Activated T-cell treated with anti-CD3 and anti-CD28 coated beads, Interleukin-2, amount 50 U/mL, for 72 hours (primary cell): ENCODE measurements at places on chromosomes 2 and 18. TPM values are rescaled to one million over a fixed set of nuclear protein-coding genes. Genes with fewer than 3 reads are reported as not detected.
A peak's percentile ranks its signal among the peaks of the same experiment; 100 is the strongest.

GRCh38 chr18:48835745-48836170 lies 115.0 kb downstream of the SMAD7 start:
- DNase-seq, result no peak
- no peaks in the 10 kb centered on the region for H3K36me3 ChIP-seq
- H3K4me1 ChIP-seq, result peaks cover 77% of the 10 kb centered on the region
- H3K27ac ChIP-seq, result no peak overlapping the region
- no peaks in the 10 kb centered on the region for H3K27me3 ChIP-seq
- no peak overlapping the region for H3K4me3 ChIP-seq

GRCh38 chr18:48662011-48662661 lies 123.3 kb downstream of the CTIF start:
- H3K36me3 ChIP-seq, result peaks cover 5% of the 10 kb centered on the region
- no peak overlapping the region for H3K4me3 ChIP-seq

DNA sequence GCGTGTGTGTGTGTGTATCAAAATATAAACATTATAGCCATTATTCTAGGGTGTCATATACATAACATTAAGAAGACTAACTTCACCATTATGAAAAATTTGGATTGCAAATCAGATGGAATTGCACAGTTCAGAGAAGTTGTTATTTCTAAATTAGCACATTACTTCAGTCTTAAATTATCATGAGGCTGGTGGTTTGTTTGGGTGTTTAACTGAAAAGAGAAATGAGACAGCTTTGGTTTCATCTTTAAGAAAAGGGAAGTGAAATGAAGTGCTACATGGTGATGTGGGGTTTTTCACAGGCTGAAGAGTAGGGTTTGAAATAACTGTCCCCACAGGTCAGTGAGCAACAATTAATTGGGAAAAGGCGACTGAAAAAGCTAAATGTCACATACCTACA lies 161.2 kb upstream of the XIRP2 start:
- no peak overlapping the region for H3K4me3 ChIP-seq
- H3K4me1 ChIP-seq, result no peaks in the 10 kb centered on the region
- H3K27me3 ChIP-seq, result no peaks in the 10 kb centered on the region
- DNase-seq, result no peak

GRCh38 chr18:44602845-44603244 lies 77.8 kb upstream of the SETBP1 start:
- no peaks in the 10 kb centered on the region for H3K4me1 ChIP-seq
- no peak overlapping the region for H3K27ac ChIP-seq
- H3K27me3 ChIP-seq, result peaks cover 45% of the 10 kb centered on the region
- no peak overlapping the region for H3K4me3 ChIP-seq
- no peaks in the 10 kb centered on the region for H3K36me3 ChIP-seq
- no peak for DNase-seq

DNA sequence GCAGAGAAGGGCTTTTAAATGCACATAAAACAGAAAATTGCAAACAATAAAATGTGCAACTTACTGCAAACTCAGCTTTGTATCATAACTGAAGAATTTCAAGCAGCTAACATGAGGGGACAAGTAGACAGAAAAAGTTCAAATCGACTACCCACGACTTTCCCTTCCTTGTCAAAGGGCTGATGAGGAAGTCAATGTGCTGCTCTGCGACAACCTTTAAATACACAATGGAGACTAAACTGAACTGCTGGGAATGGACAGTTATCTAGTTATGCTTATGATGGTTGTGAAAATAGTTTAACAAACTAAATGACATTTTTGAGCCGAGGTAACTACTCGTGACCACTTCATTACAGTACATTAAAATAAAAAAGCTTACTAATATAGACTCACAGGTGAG lies 84.1 kb downstream of the INO80D start:
- no peak overlapping the region for H3K4me3 ChIP-seq
- H3K4me1 ChIP-seq, result peaks cover 5% of the 10 kb centered on the region

DNA sequence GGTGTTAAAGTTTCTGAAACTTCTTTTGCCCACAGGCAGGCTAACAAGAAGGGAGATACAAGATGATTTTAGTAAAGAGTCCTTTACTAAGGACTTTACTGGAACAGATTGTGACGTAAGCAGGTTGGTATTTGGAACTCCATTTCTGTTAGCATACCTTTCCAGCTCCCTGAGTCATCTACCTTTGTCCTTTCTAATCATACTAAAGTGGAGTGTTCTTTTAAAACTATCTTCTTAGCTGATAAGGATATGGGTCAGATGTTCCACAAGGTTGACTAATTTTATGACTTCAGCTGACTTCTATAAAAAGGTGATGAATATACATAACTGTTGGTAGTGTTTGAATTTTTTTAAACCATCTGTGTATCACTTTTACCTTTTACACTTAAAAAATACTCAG lies 21.1 kb downstream of the UGP2 start:
- no peaks in the 10 kb centered on the region for H3K27me3 ChIP-seq
- peaks cover 49% of the 10 kb centered on the region for H3K4me1 ChIP-seq
- peaks cover 7% of the 10 kb centered on the region for H3K36me3 ChIP-seq
- peak overlapping the region; percentile 51 for H3K4me3 ChIP-seq

GRCh38 chr18:59446012-59446411 lies 86.9 kb upstream of the LMAN1 start:
- H3K27ac ChIP-seq, result no peak overlapping the region
- H3K4me3 ChIP-seq, result no peak overlapping the region
- no peaks in the 10 kb centered on the region for H3K36me3 ChIP-seq
- H3K27me3 ChIP-seq, result peaks cover 12% of the 10 kb centered on the region
- no peak for DNase-seq

GRCh38 chr2:146123256-146123655 lies 1603.3 kb upstream of the ZEB2 start:
- DNase-seq, result no peak
- H3K4me3 ChIP-seq, result no peak overlapping the region
- H3K27ac ChIP-seq, result no peak overlapping the region
- H3K36me3 ChIP-seq, result no peaks in the 10 kb centered on the region
- no peaks in the 10 kb centered on the region for H3K27me3 ChIP-seq

GRCh38 chr18:77346208-77346810 lies 96.7 kb downstream of the GALR1 start:
- H3K27me3 ChIP-seq, result peaks cover 12% of the 10 kb centered on the region
- no peak overlapping the region for H3K27ac ChIP-seq
- DNase-seq, result no peak
- peaks cover 6% of the 10 kb centered on the region for H3K4me1 ChIP-seq
- H3K4me3 ChIP-seq, result no peak overlapping the region

GRCh38 chr2:164287056-164287455 lies 334.2 kb downstream of the GRB14 start:
- H3K36me3 ChIP-seq, result peaks cover 2% of the 10 kb centered on the region
- DNase-seq, result no peak
- H3K4me1 ChIP-seq, result no peaks in the 10 kb centered on the region
- H3K27ac ChIP-seq, result no peak overlapping the region

DNA sequence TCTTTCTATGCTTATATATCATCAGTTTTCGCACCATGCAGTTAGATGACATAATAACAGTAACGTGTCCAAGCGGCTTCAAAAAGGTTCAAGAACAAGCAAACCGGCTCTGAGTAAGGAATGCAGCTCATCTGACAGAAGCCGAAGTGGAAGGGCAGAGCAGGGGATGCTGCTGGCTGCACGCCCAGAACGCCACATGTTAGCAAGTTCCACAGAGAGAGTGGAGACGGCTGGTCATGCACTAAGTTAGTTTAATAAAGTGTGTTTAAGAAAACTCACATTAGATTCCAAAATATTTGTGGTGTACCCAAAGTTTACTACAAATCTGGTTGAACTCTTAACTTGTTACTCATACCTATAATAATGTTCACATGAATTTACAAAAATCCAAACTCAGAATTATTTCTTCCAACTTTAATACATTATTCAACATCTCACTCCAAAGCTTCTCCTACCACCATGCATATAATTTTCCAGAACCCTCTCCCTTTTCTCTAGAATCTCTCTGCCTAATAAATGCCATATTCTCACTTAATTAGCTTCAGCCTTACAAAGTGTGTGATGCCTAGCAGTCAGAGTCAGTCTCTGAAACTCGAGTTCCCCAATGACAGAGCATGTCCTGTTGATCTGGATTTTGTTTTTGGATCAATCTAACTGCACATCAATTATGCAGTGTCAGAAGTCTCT lies 170.0 kb downstream of the DNAH7 start:
- no peak overlapping the region for H3K27ac ChIP-seq
- no peaks in the 10 kb centered on the region for H3K27me3 ChIP-seq
- H3K4me3 ChIP-seq, result no peak overlapping the region
- H3K4me1 ChIP-seq, result no peaks in the 10 kb centered on the region

DNA sequence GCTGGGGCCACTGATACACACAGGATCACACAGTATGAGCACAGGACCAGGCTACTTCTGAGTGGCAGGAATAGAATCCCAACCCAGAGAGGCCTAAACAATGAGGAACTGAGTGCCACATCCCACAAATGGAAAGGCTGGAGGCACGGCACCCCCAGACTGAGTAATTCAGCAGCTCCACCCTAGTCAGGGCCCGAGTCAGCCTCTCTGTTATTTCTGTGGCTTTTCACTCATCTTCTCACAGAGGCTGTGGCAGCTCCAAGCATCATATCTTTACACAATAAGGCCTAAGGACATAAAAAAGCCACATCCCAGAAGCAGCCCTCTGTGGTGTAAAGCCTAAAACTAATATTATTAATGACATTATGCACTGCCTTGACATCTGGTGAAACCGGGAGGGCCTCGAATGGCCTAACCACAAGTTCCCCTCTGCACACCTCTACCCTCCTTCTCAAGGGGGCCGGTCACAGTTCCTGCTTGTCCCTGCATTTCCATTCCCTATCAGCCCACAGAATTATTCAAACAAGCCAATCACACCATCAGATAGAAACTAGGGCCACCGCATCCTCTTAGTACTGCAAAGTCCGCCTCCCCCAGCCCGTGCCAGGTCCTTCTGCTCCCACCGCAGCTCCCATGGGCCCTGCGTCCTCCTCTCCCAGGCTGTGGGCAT lies 12.5 kb upstream of the MAL start:
- H3K27me3 ChIP-seq, result no peaks in the 10 kb centered on the region
- H3K4me3 ChIP-seq, result no peak overlapping the region

GRCh38 chr2:221571551-221572218 lies 419 bp downstream of the EPHA4 start:
- H3K4me3 ChIP-seq, result peak overlapping the region; percentile 98
- H3K27me3 ChIP-seq, result peaks cover 61% of the 10 kb centered on the region
- H3K4me1 ChIP-seq, result peaks cover 25% of the 10 kb centered on the region
- H3K36me3 ChIP-seq, result peaks cover 5% of the 10 kb centered on the region
- peak overlapping the region; percentile 21 for H3K27ac ChIP-seq
- no peak for DNase-seq

DNA sequence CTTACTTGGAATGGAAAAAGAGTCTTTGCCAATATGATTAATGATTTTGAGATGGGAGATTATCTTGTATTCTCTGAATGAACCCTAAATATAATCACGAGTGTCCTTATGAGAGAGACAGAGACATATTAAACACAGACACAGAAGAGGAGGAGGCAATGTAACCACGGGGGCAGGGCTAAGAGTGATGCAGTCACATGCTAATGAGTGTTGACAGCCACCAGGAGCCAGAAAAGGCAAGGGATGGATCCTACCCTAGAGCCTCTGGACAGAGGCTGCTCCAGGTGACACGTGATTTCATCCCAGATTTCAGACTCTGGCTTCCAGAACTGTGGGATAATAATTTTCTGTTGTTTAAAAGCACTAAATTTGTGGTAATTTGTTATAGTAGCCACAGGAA lies 679.6 kb downstream of the MBD2 start:
- H3K4me3 ChIP-seq, result no peak overlapping the region
- H3K36me3 ChIP-seq, result no peaks in the 10 kb centered on the region
- H3K27me3 ChIP-seq, result no peaks in the 10 kb centered on the region
- no peak for DNase-seq
- no peaks in the 10 kb centered on the region for H3K4me1 ChIP-seq

DNA sequence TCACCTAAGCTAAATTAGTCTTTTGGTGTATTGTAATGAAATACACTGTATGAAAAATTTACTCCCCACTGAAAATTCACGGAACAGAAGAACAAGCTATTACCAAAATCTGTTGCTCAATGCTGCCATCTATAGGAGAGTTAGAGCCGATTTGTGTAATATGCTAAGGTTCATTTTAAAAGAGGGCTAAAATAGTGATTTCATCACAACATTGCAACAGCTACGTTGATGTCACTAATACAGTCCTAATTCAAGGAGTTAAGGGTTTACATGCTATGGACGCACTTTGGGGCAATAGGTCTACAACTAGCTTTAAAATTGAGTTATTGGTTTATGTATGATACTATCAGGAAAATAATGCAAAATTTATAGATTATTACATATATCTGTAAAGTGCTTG lies 3.0 kb upstream of the IRS1 start:
- no peaks in the 10 kb centered on the region for H3K36me3 ChIP-seq
- H3K4me1 ChIP-seq, result peaks cover 25% of the 10 kb centered on the region
- no peak overlapping the region for H3K27ac ChIP-seq
- H3K27me3 ChIP-seq, result peaks cover 28% of the 10 kb centered on the region
- H3K4me3 ChIP-seq, result no peak overlapping the region

DNA sequence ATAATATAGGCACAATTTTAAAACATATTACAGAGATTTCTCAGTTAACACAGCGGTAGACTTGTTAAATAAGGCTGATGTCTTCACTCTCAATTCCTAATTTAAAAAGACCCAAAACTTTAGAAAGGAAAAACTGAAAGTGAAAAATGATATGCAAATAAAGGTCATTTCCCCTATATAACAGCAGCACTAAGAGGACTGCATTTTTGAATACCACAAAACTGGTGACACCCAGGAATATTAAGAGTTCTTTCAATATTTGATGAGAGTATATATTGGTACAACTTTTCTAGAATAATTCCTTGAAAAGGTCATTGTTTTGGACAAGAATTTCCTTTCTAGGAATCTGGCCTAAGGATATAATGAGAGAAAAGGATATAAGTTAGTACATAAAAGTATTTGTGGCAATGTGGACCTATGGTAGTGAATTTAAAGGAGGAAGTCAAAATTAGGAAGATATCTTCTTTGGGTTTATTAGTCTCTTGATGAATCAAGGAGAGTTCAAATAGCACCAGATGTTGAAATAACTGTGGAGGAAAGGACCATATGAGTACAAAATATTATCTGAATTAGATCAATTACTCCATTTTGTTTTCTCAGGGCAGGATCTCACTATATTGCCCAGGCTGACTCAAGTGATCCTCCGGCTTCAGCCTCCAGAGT lies 70.3 kb downstream of the TMEM237 start:
- no peak overlapping the region for H3K27ac ChIP-seq
- H3K4me1 ChIP-seq, result peaks cover 6% of the 10 kb centered on the region
- H3K36me3 ChIP-seq, result no peaks in the 10 kb centered on the region
- no peak for DNase-seq
- no peak overlapping the region for H3K4me3 ChIP-seq
- no peaks in the 10 kb centered on the region for H3K27me3 ChIP-seq

GRCh38 chr18:43893001-43893637 lies 615.8 kb upstream of the SYT4 start:
- H3K4me1 ChIP-seq, result no peaks in the 10 kb centered on the region
- no peak overlapping the region for H3K4me3 ChIP-seq
- peaks cover 2% of the 10 kb centered on the region for H3K36me3 ChIP-seq
- DNase-seq, result no peak
- H3K27ac ChIP-seq, result no peak overlapping the region

TRIM54 gene
- total RNA-seq, result 0.36 TPM

ANKRD44 gene
- 141 TPM for total RNA-seq

MPP4 gene
- not detected for total RNA-seq

PDE11A gene
- not detected for total RNA-seq

CNDP1 gene
- total RNA-seq, result 0.16 TPM

TXNL1 gene
- 69.7 TPM for total RNA-seq

GCKR gene
- not detected for total RNA-seq

AQP12B gene
- not detected for total RNA-seq

KCNG2 gene
- total RNA-seq, result not detected

CROCC2 gene
- not detected for total RNA-seq
